Activated T-cell treated with anti-CD3 and anti-CD28 coated beads, Interleukin-2, amount 50 U/mL, for 24 hours (primary cell): ENCODE measurements at places on chromosomes 16 and 17.
A peak's percentile ranks its signal among the peaks of the same experiment; 100 is the strongest.

DNA sequence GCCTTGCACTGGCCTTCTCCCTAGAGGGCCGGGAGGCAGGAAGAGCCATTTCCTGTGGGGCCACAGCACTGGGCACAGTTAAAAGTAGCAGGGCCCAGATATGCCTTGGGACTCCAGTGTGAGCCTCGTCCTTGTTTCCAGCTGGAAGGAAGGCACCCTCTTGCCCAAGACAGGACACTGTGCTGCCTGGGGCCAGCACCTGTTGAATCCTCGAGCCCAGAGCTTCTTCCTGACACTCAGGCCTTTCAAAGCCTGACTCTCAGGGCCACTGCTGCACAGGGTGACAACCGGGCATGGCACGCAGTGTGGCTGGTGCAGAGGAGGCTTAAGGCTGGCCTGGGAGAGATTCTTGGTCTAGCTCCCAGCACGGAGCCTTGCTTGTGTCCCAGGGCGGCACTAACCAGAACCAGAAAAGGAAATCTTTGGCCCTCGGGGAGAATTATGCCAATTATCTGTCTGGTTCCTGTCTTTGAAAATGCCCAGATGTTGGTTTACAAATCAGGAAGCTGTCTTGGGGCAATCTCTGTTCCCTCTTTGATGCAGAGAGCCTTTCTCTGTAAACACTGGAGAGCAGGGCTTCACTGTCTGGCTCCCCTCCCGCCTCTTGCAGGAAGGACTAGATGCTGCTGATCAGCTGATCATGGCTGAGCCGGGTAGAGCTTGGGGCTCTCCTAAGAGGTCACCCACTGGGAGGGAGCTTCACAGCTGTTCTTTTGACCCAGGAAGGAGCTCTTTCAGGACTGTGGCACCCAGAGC lies 11.1 kb downstream of the LDHD start:
- no peak overlapping the region for H3K4me3 ChIP-seq
- no peaks in the 10 kb centered on the region for H3K27me3 ChIP-seq
- no peak overlapping the region for H3K27ac ChIP-seq
- H3K36me3 ChIP-seq = peaks cover 38% of the 10 kb centered on the region
- H3K4me1 ChIP-seq = peaks cover 67% of the 10 kb centered on the region
- no peak for DNase-seq

DNA sequence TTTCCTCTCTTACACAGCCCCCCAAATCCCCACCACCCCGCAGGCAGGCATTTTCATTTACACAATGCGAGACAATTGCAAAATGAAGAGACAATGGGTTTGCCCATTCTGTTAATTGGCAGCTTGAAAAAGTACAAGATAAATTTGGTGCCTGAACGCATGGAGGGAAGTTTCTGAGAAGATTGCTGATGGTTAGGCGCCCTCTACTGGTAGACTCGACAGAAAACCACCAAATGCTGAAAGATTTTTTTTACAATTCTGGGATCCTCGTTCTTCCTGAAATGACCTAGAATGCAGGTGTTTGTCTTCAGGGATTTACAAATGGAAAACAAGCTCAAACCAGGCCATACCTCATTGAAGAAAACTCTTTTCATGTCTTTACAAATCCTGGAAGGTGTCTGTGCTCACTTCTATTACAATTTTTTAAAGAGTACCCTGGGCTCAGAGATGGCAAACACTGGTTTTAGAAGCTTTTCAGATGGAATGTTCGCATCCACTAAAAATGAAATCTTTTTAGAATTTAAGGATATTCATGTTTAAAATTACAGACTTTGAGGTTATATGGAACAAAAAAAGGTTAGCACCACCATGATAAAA lies 338.5 kb downstream of the PMP22 start:
- H3K4me3 ChIP-seq = no peak overlapping the region
- DNase-seq = peak; percentile 42
- no peak overlapping the region for H3K27ac ChIP-seq
- H3K36me3 ChIP-seq = no peaks in the 10 kb centered on the region

DNA sequence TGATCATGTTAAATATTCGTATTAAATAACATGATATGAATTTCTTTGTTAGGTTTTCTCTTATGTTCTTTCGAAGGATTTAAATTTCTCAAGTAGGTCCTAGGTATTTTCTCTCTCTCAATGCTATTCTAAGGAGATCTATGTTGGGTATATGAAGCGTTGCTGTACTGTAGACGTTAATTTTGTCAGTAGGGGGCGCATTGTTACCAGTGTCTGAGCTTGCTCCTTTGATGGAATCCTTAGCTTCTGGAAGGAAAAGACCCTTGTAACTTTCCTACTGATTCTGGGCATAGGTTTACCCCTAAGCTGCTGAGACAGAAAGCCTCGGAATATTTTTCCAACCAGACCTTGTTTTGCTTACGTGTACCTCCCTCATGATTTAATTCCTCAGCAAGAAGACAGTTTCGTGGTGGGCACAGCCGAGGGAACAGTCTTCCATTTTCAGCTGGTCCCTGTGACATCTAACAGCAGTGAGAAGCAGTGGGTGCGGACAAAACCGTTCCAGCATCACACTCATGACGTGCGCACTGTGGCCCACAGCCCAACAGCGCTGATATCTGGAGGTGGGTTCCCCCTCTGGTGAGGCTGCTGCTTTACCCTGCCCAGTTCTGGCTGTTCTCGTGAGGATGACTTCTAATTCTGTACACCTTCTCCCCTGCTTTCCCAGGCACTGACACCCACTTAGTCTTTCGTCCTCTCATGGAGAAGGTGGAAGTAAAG lies 17.9 kb downstream of the UTP4 start:
- no peak overlapping the region for H3K27ac ChIP-seq
- DNase-seq = no peak
- H3K36me3 ChIP-seq = peaks cover 83% of the 10 kb centered on the region
- no peak overlapping the region for H3K4me3 ChIP-seq
- H3K4me1 ChIP-seq = peaks cover 1% of the 10 kb centered on the region

GRCh38 chr17:55576996-55577586 lies 65.8 kb upstream of the SMIM36 start:
- H3K4me1 ChIP-seq = peaks cover 30% of the 10 kb centered on the region
- peak; percentile 66 for DNase-seq
- no peak overlapping the region for H3K27ac ChIP-seq
- H3K27me3 ChIP-seq = peaks cover 13% of the 10 kb centered on the region
- no peak overlapping the region for H3K4me3 ChIP-seq
- no peaks in the 10 kb centered on the region for H3K36me3 ChIP-seq

DNA sequence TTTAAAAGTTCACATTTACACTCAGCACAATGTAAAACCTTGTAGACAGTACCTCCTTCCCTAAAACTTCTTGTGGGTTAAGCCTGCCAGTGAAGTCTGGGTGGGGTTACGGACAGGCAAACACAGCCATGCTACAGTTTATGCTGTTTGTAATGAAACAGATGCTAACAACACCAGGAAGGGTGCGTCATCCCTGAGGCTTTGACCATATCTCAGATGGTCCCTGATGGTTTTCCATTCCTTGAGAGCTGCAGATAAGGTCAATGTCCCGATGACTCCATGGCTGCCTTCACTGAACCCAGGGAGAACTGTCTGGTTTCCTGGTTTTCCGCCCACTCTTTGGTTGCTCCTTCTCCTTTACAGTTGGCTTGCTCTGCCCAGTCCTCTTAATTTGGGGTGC lies 29.1 kb downstream of the GAS7 start:
- peaks cover 33% of the 10 kb centered on the region for H3K27me3 ChIP-seq
- no peak overlapping the region for H3K27ac ChIP-seq
- peaks cover 14% of the 10 kb centered on the region for H3K4me1 ChIP-seq

GRCh38 chr16:984736-985636 lies 3.4 kb downstream of the SOX8 start:
- DNase-seq = no peak
- H3K27ac ChIP-seq = no peak overlapping the region
- no peaks in the 10 kb centered on the region for H3K36me3 ChIP-seq
- no peak overlapping the region for H3K4me3 ChIP-seq
- peaks cover 5% of the 10 kb centered on the region for H3K27me3 ChIP-seq

- DNase-seq = no peak
- H3K27me3 ChIP-seq = no peaks in the 10 kb centered on the region
- peaks cover 24% of the 10 kb centered on the region for H3K4me1 ChIP-seq
- H3K4me3 ChIP-seq = no peak overlapping the region
Measured at GRCh38 chr16:53865494-53865863, 161.5 kb downstream of the FTO start.

DNA sequence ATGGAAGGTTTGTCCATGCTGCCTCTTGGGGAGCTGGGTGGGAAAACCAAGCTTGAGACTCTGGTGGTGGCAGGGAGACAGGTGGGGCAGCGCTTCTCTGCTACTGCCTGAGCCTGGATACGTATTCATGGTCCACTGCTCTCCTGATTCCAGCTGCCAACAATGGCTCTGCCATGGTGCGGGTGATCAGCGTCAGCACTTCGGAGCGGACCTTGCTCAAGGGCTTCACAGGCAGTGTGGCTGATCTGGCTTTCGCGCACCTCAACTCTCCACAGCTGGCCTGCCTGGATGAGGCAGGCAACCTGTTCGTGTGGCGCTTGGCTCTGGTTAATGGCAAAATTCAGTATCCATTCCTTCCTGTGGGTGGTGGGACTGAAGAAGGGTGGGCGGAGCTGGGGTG lies 4.2 kb downstream of the EDC4 start:
- peak overlapping the region; percentile 26 for H3K27ac ChIP-seq
- DNase-seq = no peak
- H3K4me1 ChIP-seq = peaks cover 35% of the 10 kb centered on the region
- H3K4me3 ChIP-seq = no peak overlapping the region

DNA sequence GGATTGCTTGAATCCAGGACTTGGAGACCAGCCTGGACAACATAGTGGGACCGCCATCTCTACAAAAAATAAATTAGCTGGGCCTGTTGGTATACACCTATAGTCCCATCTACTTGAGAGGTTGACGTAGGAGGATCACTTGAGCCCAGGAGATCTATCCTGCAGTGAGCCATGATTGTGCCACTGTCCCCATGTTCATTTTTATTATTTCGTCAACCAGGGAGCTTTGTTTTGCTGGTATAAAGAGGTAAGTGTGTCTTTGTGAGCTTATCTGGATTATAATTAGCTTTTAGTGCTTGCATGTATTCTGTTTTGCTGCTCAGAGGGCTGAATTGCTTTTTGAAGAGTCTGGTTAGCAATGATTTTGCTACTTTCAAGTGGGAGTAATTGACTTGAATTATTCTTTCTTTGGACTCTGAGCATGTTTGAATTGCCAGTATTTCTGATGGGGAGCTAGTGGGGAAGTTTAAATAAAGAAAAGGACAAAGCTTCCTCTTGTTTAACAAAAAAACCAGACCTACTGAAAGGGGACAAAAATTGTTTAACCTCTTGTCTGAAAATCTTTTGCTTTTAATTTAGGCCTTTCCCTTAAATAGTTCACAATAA lies 31.6 kb upstream of the BCAS3 start:
- H3K4me3 ChIP-seq = no peak overlapping the region
- peaks cover 56% of the 10 kb centered on the region for H3K36me3 ChIP-seq
- peaks cover 15% of the 10 kb centered on the region for H3K4me1 ChIP-seq
- H3K27ac ChIP-seq = no peak overlapping the region
- H3K27me3 ChIP-seq = no peaks in the 10 kb centered on the region

- no peaks in the 10 kb centered on the region for H3K36me3 ChIP-seq
- peaks cover 29% of the 10 kb centered on the region for H3K27me3 ChIP-seq
- peaks cover 17% of the 10 kb centered on the region for H3K4me1 ChIP-seq
Measured at GRCh38 chr17:32903774-32904673, 23.9 kb upstream of the TMEM98 start.

DNA sequence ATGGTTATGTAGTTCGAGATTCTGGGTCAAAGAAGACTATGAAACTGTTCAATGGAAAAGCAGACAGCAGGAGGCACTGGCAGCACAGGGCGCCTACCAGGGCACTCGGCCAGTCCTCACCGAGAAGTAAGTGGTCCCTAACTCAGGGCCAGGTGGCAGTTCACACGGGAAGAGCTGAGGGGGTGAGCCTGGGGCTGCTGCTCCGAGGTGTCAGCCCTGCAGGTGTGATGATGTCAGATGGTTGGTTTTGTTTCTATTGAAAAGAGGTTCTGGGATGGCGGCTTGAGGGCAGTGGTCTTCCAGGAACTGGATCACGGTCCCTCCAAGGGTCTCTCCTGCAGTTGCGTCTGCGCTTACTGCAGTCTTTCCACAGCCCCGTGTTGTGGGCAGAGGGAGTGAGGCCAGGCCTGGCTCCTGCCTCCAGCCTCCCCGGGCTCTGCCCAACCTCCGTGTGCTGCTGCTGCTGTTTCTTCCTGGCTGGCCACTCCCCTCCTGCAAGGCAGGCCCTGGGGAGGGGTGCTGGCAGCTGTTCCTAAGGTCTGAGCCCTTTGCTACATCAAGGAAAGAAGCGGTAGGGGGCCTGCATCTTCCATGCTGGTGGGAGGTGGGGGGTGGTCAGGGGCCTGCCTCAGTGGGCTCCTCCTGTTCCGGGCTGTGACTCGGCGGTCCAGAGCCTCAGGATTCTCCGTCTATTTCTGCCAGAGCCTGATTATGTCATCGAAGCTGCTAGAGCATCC lies 22.6 kb downstream of the RNF213 start:
- no peak overlapping the region for H3K4me3 ChIP-seq
- H3K4me1 ChIP-seq = peaks cover 29% of the 10 kb centered on the region
- H3K36me3 ChIP-seq = peaks cover 84% of the 10 kb centered on the region
- no peaks in the 10 kb centered on the region for H3K27me3 ChIP-seq
- no peak for DNase-seq

- peaks cover 5% of the 10 kb centered on the region for H3K4me1 ChIP-seq
- peak; percentile 22 for DNase-seq
- no peak overlapping the region for H3K4me3 ChIP-seq
- H3K27ac ChIP-seq = no peak overlapping the region
- H3K36me3 ChIP-seq = no peaks in the 10 kb centered on the region
- H3K27me3 ChIP-seq = peaks cover 29% of the 10 kb centered on the region
Measured at GRCh38 chr17:50270435-50271362, 3.6 kb upstream of the TMEM92 start.

GRCh38 chr17:41540921-41541625 lies 13.0 kb upstream of the KRT19 start:
- H3K27me3 ChIP-seq = no peaks in the 10 kb centered on the region
- no peak for DNase-seq
- H3K27ac ChIP-seq = no peak overlapping the region
- H3K4me3 ChIP-seq = no peak overlapping the region

- DNase-seq = peak; percentile 58
- peak overlapping the region; percentile 55 for H3K4me3 ChIP-seq
- no peaks in the 10 kb centered on the region for H3K27me3 ChIP-seq
- peaks cover 89% of the 10 kb centered on the region for H3K4me1 ChIP-seq
- H3K27ac ChIP-seq = peak overlapping the region; percentile 92
- peaks cover 91% of the 10 kb centered on the region for H3K36me3 ChIP-seq
Measured at GRCh38 chr16:53457670-53458069, 23.4 kb downstream of the RBL2 start.

GRCh38 chr17:73060721-73061120 lies 31.8 kb downstream of the SLC39A11 start:
- no peak for DNase-seq
- H3K27ac ChIP-seq = no peak overlapping the region
- H3K4me3 ChIP-seq = no peak overlapping the region
- peaks cover 3% of the 10 kb centered on the region for H3K36me3 ChIP-seq
- no peaks in the 10 kb centered on the region for H3K27me3 ChIP-seq

GRCh38 chr16:50534958-50535357 lies 13.2 kb upstream of the NKD1 start:
- no peak for DNase-seq
- H3K27me3 ChIP-seq = no peaks in the 10 kb centered on the region
- no peak overlapping the region for H3K27ac ChIP-seq
- H3K4me1 ChIP-seq = no peaks in the 10 kb centered on the region

- DNase-seq = peak; percentile 57
- no peaks in the 10 kb centered on the region for H3K27me3 ChIP-seq
- peaks cover 9% of the 10 kb centered on the region for H3K36me3 ChIP-seq
- H3K4me1 ChIP-seq = peaks cover 58% of the 10 kb centered on the region
Measured at GRCh38 chr16:87464691-87465300, 28.0 kb downstream of the ZCCHC14 start.

- H3K27ac ChIP-seq = no peak overlapping the region
- H3K27me3 ChIP-seq = peaks cover 3% of the 10 kb centered on the region
- H3K36me3 ChIP-seq = no peaks in the 10 kb centered on the region
- H3K4me3 ChIP-seq = no peak overlapping the region
- H3K4me1 ChIP-seq = no peaks in the 10 kb centered on the region
Measured at GRCh38 chr16:9836118-9836736, 346.0 kb downstream of the GRIN2A start.
